Stimulated activated CD4-positive, alpha-beta T cell treated with anti-CD3 and anti-CD28 coated beads, Interleukin-2, amount 100 ng/mL, for 48 hours (primary cell): ENCODE measurements at places on chromosomes 1 and 21.

DNA sequence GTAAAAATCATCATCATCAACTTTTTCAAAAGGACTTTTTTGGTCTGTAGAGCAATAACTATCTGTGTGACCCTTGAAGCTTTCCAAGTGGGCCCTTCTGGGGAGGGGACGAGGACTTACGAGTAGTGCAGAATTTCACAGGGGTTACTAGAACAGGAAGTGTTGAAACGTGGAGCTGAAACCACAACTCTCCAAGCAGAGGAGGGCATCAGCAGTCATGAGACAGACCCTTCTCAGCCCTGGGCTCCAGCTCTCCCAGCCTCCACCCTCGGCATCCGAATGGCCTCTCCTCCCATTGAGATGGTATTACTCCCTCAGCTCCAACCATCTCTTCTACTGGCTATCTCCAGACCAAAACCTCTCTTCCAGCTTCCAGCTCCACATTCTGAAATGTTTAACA, 3.6 kb downstream of the FAM89A start:
- no peak for DNase-seq

DNA sequence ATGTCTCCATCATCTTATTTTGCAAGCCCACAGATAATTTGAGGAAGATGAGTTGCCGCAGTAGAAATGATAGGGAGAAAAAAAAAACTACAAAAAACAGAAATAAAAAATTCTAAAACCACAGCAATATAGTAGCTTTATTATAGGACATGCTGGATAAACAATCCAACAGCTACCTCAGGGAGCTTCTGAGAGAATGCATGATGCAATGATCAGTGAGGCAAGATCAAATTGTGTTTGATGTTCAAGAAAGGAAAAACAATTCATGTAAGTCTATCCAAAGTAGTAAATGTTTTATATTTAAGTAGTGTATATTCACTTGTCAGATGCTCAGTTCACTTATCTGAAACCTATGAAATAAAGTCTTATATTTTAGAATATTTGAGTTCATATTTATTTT, 6.7 kb downstream of the CR1L start:
- DNase-seq = no peak

DNA sequence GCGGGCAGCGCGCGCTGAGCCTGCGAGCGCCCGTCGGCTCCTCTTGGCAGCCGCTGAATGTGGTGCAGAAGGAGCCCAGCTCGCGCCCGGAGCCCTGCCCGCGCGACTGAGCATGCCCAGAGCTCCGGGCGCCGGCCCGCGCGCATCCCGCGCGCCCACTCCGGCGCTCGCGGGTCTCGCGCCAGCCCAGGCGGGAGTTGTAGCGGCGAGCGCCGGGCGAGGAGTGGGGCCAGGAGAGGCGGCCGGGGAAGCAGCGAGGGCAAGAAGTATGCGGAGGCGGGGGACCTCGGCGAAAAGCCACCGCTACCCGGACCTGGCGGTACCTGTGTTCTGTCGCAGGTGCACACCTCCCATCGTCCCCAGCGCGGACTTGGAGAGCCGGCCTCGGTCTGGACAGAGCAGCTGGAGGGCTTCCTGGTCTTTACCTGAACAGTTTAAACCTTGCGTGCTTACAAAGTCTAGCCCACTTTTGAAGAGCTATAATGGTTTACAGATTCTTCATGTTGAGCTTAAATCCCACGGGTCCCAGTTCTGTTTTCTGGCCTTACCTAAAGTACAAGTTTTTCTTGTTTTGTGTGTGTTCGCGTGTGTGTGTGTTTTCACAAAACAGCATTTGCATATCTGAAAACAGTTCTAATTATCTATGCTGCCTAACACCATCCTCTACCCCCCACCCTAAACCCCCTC, at the start of gene DDAH1:
Gene DDAH1 (minus strand): TSS at position 61 of the 687 bp plus-strand sequence. CDS start 114 bp downstream, outside the sequence.
- no peak for DNase-seq

DNA sequence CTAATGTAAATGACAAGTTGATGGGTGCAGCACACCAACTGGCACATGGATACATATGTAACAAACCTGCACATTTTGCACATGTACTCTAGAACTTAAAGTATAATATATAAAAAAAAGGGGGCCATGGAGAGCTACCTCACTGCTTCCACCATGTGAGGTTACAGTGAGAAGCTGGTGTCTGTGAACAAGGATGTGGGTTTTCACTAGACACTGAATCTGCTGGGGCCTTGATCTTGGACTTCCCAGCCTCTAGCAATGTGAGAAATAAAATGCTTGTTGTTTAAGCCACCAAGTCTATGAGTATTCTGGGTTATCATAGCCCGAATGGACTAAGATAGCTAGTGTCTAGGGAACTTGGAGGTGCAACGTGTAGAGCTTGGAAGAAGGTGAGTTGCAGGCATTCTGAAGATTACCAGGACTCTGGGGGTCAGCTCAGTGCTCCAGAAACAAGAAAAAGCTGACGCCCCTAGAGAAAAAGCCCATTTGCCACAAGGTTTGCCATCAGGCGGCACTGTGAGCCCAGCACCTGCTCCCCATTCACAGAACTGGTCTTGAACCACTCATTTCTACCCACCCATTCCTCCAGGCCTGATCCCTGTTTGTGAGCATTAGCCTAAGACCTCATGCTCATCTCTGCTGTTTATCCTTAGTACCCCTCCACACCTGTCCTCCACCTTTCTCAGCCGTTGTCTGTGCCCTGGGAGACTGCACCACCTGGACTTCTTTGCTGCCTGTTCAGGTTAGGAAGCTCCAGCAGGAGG, 15.1 kb upstream of the FYB2 start:
- no peak for DNase-seq

- peak; percentile 53 for DNase-seq
These were observed 9.2 kb downstream of the FCMR start for GRCh38 chr1:206912445-206913095.

DNA sequence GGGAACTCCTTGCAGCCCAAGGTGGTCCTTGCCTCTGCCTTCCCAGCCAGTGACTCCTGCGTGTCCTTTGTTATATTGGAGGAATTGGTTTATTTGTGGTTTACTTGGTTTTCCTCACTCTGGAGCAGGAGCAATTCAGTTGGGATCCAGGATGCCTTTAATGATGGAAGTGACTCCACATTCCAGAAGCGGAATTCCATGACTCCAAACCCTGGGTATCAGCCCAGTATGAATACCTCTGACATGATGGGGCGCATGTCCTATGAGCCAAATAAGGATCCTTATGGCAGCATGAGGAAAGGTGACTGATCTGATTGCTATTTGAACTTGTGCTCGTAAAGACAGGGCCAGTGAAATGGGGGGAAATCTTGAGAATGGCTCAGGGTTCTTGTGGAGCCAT, 15.1 kb upstream of the PIGV start:
- no peak for DNase-seq

DNA sequence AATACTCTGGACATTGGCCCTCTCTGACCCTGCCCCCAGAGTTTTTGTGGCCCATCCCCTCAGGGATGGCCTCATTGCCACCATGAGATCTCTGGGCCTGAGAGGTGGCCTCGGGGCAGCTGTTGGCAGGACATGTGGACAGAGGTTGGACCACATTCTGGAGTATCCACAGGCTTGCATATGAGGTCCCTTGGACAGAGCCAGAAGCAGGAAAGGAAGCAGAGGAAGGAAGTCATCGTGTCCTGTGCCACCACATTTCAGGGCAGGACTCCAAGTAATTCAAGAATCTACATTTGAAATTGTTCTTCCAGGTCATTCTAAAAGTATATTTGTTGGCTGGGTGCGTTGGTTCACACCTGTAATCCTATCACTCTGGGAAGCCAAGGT, 95.9 kb upstream of the PPP2R5A start:
- DNase-seq = no peak

DNA sequence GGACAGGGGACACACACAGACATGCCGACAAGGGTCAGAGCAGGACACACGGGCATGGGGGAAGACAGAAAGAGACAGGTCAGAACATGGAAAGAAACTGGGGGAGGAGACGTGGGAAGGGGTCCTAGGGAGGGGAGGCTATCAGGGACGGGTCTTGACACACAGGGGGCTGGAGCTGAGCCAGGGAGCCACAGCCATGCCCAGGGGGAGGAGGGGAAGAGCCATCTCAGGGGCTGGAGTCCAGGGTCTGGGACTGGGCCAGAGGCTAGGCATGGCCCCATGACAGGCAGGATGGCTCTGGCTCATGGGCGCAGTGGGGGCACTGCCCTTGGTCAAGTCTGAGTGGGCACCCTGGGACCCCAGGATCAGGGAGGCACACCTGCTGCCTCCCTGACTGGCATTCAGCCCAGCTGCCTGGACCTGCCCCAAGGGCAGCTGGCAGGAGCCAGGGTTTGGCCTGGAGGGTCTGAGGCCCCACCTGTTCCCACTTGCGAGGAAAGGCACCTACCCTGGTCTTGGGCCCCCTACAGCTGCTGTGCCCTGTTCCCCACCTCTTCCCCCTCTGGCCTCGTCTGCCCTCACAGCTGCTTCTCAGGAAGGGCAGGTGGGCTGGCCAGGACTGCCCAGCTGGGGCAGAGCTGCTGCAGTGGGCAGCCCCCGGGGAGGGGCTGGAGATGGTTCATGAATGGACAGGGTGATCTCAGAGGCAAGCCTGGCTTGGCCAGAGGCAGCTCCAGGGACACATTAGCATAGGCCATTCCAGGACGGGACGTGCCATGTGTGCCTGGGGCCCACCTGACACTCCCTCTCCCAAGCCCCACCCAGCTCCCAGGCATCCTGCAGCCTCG, 42.9 kb downstream of the HSPG2 start:
- DNase-seq = no peak

GRCh38 chr1:71881611-71882010, 400.7 kb downstream of the NEGR1 start:
- no peak for DNase-seq

- no peak for DNase-seq
These were observed 32.1 kb downstream of the HSD17B7 start for GRCh38 chr1:162822391-162823200.

GRCh38 chr1:224742349-224742748, 126.2 kb downstream of the CNIH3 start:
- no peak for DNase-seq

- no peak for DNase-seq
These were observed 97.9 kb downstream of the CSMD2 start for GRCh38 chr1:34066981-34067603.

GRCh38 chr1:117534995-117535467, 70.8 kb upstream of the TENT5C start:
- peak; percentile 21 for DNase-seq

GRCh38 chr1:100164216-100164615, 13.8 kb downstream of the LRRC39 start:
- DNase-seq = no peak

GRCh38 chr1:112743174-112744008, 28.3 kb upstream of the PPM1J start:
- no peak for DNase-seq

GRCh38 chr1:225655509-225656258, 2.8 kb upstream of the ENAH start:
- no peak for DNase-seq

DNA sequence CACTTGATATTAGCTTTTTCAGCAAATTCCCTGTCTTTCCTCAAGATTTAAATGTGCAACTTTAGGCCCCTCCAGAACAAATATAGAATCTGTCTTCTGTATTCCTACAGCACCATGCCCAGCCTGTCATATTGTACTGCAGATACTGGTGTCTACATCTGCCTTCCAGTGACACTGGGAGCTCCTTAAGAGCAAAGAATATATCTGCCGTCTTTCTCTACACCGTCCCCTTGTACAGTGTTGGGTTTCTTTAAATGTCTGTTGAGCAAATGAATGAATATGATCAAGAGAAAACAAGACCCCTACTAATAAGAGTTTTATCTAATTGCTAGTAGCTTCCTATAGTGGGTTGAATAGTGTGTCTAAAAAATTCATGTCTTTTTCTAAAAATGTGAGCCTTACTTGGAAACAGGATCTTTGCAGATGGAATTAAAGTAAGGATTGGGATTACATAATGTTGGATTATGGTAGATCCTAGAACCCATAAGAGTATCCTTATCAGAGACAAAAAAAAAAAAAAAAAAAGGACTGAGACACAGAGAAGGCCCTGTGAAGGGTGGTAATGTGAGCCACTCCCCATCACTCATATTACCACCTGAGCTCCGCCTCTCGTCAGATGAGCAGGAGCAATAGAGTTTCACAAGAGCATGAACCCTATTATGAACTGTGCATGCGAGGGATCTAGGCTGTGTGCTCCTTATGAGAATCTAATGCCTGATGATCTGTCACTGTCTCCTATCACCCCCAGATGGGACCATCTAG, 128.6 kb downstream of the FAF1 start:
- DNase-seq = no peak

GRCh38 chr21:19995253-19995652, 1003.0 kb upstream of the NCAM2 start:
- no peak for DNase-seq

DNA sequence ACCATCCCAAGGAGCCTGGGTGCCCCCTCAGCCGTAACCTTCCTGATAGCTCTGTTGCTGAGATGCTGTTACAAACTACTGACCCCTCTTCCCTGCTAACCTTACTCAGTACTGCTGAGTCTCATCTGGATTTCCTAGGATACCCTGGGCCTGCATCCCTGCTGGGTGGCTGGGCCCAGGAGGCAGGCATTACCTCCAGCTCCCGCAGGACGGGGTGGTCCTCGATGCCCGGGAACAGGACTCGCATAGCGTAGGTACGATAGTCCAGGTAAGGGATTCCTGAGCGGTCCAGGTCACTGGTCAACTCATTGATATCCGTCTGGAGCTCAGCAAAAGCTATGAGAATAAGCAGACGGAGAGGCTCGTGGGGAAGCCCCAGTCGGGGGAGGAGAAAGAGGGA, 131.9 kb upstream of the CD34 start:
- no peak for DNase-seq

- DNase-seq = no peak
These were observed 9.9 kb upstream of the NADK start for GRCh38 chr1:1788136-1788535.

DNA sequence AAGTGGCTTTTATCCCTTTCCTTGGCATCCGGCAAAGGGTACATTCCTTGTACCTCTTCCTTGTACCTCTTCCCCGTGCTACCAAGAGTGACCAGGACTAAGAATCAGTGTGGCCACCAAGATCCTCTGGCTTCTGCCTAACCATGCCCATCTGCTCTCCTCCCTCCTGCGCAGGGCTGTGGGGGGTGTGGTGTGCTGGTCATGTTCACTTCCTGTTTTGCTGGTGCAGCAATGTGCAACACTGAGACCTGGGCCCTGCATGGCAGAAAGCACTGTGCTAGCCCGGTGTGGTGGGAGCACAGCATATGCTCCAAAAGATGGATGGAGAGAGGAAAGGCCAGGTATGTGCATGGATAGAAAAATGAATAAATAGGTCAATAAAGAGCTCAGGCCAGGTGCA, 33.3 kb upstream of the TENT5C start:
- no peak for DNase-seq

- DNase-seq = no peak
These were observed 44.0 kb downstream of the UBASH3A start for GRCh38 chr21:42447732-42448131.

- no peak for DNase-seq
These were observed 247.9 kb downstream of the FOXD2 start for GRCh38 chr1:47685763-47686066.

GRCh38 chr1:22916471-22916820, 56.2 kb downstream of the LACTBL1 start:
- DNase-seq = no peak
